ENCODE measurements at places on chromosomes 4 and X.
A peak's percentile ranks its signal among the peaks of the same experiment; 100 is the strongest.

DNA sequence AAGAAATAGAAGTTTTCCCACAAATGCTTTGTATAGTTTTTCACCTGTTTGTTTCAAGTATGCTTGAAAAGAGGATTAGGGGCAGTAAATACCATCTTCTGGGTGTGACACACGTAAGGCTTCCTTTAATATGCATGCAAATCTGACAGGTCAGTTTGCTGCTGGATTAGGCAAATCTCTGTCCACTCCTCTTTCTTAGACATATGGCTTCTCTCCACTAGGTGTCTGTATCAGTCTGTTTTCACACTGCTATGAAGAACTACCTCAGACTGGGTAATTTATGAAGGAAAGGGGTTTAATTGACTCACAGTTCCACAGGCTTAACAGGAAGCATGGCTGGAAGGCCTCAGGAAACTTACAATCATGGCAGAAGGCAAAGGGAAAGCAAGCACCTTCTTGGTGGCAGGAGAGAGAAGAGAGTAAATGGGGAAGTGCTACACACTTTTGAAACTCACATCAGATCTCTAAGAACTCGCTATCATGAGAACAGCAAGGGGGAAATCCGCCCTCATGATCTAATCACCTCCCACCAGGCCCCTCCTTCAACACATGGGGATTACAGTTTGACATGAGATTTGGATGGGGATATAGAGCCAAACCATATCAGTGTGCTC, 66.9 kb downstream of the TAB3 start:
- no peak for DNase-seq

GRCh38 chrX:46381630-46382029, 163.6 kb downstream of the ZNF674 start:
- DNase-seq: no peak

GRCh38 chr4:152307669-152308068, 228.2 kb downstream of the FBXW7 start:
- DNase-seq: no peak

- DNase-seq: no peak
Measured at GRCh38 chrX:144494074-144494473, 610.2 kb downstream of the UBE2NL start.

GRCh38 chrX:77785486-77786364, at the start of gene ATRX:
TSS of gene ATRX (minus strand) at chrX:77786216. CDS start at chrX:77786001, 215 bp downstream.
- DNase-seq: peak; percentile 11

GRCh38 chrX:462853-463252, 76.1 kb upstream of the PPP2R3B start:
- no peak for DNase-seq

- DNase-seq: no peak
Measured at GRCh38 chrX:100647739-100648138, 3.7 kb downstream of the SRPX2 start.

DNA sequence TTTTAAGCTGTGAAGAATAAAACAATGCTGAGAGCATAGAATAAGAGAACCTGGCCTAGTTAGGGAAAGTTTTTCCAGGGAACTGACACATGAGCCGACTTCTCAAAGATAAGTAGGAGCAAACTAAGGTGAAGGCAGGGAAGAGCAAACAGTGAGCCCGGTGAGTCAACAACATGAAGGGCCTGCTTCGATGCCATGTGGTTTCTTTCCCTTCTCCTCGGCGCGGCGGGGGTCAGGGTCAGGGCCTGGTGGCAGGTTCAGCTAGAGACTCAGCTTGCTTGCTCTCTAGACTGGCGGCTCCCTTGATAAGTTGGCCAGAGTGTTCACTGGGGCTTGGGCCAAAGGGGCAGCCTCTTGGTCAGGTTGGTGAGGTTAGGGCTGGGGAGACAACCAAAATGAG, 81.1 kb downstream of the DLG3 start:
- DNase-seq: no peak

DNA sequence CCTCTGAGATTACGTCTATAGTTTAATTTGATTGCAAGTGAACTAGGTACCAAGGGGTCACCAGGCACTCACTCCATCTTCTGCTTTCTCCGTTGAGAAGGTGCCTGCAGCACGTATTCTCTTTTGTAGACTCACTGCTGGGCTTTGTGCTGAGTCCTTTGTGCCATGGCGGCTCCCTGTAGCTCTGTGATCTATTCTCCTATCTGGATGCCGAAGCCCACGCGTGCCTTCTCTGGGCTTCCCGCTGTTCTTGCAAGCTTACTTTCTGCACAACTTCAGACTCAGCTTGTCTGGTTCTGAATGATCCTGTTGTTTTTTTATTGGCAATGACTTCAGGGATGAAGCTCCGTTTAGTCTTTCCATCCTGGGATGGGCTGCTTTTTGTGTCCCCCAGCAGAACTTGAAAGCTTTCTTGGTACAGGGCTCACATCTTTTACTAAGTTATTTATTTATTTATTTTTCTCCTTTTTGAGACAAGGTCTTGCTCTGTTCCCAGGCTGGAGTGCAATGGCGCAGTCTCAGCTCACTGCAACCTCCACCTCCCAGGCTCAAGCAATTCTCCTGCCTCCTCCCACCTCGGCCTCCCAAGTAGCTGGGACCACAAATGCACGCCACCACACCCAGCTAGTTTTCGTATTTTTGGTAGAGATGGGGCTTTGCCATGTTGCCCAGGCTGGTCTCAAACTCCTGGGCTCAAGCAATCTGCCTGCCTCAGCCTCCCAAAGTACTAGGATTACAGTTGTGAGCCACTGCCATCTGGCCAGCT, 100.9 kb upstream of the NKX1-1 start:
- no peak for DNase-seq

All from amygdala (tissue), 56 donors.